ENCODE measurements at places on chromosomes 2 and 18. TPM values are rescaled to one million over a fixed set of nuclear protein-coding genes. Genes with fewer than 3 reads are reported as not detected.

SGPP2 gene
- total RNA-seq = 0.56 TPM

SCN9A gene
- total RNA-seq = 1.9 TPM

ALKAL2 gene
- not detected for total RNA-seq

KHK gene
- total RNA-seq = 9.0 TPM

COLEC12 gene
- total RNA-seq = 0.06 TPM

RPIA gene
- total RNA-seq = 29.3 TPM

ABCG8 gene
- total RNA-seq = not detected

RAMP1 gene
- total RNA-seq = 0.15 TPM

SLC38A11 gene
- total RNA-seq = 0.03 TPM

RGPD3 gene
- total RNA-seq = 0.14 TPM

ITGB6 gene
- total RNA-seq = 0.66 TPM

PLCD4 gene
- total RNA-seq = 0.37 TPM

MZT2A gene
- 203 TPM for total RNA-seq

PSD4 gene
- total RNA-seq = 11.5 TPM

MARCHF4 gene
- 25.5 TPM for total RNA-seq

TUBA4B gene
- total RNA-seq = 0.20 TPM
